Glomerular endothelial cell (primary cell): ENCODE measurements at places on chromosomes 7 and 10. TPM values are rescaled to one million over a fixed set of nuclear protein-coding genes. Genes with fewer than 3 reads are reported as not detected.

GRCh38 chr10:122112021-122112616 is 123.2 kb downstream of the TACC2 start:
- DNase-seq, result peak; percentile 33

GRCh38 chr7:157016352-157017041 is 6.0 kb upstream of the MNX1 start:
- no peak for DNase-seq

DNA sequence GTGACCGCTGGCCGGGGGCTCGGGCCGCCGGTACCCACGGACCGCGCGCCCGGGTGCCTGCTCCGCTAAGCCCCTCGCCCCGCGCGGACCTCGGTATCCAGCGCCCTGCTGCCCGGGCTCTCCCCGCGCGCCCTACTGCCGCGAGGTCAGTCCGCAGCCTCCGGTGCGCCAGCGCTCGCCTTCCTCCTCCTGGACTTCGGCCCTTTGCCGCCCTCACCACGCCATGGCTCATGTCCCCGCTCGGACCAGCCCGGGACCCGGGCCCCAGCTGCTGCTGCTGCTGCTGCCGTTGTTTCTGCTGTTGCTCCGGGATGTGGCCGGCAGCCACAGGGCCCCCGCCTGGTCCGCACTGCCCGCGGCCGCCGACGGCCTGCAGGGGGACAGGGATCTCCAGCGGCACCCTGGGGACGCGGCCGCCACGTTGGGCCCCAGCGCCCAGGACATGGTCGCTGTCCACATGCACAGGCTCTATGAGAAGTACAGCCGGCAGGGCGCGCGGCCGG is 483 bp downstream of the GDF10 start:
- no peak for DNase-seq

GRCh38 chr7:35519971-35520809 is 174.7 kb downstream of the HERPUD2 start:
- DNase-seq, result peak; percentile 33

GRCh38 chr10:83371696-83372490 is 767.4 kb upstream of the GHITM start:
- DNase-seq, result no peak

GRCh38 chr7:7208520-7208919 is 26.2 kb downstream of the C1GALT1 start:
- no peak for DNase-seq

DNA sequence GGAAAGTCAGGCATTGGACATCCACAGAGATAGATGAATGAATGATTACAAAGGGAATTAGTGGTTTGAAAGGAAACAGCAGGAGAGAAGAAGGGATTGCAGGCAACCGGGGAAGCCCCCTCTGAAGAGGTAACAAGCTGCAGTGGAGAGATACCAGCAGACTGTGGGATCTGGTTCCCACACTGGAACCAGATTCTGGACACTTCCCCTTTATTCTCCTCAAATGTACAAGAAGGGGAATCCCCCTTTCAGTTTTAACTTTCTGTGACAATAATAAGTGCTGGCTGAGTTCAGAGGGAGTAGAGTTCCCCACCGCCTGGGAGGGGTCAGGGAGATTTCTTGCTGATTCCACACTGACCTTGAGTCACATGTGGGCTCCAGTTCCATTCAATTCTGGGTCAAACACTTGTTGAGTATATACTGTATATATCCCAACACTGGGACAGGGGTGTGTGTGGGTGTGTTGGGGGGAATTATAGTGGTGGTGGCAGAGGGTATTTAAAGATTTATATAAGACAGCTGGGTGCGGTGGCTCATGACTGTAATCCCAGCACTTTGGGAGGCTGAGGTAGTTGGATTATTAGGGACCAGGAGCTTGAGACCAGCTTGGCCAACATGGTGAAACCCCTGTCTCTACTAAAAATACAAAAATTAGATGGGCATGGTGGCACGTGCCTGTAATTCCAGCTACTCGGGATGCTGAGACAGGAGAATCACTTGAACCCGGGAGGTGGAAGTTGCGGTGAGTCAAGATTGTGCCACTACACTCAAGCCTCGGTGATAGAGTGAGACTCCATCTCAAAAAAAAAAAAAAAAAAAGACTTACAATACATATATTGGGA is 16.5 kb upstream of the DDIT4 start:
- DNase-seq, result no peak

DNA sequence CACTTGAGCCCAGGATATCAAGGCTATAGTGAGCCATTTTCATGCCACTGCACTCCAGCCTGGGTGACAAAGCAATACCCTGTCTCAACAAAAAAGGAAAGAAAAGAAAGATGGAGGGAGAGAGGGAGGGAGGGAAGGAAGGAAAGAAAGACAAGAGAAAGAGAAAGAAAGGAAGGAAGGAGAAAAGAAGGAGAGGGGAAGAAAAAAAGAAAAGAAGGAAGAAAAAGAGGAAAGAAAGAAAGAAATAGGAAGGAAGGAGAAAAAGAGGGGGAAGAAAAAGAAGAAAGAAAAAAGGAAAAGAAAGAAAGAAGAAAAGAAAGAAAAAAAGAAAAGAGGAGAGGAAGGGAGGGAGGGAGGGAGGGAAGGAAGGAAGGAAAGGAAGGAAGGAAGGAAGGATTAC is 321.5 kb upstream of the CNTNAP2 start:
- DNase-seq, result no peak

- no peak for DNase-seq
Measured at GRCh38 chr10:70541736-70542564, 60.6 kb downstream of the PRF1 start.

DNA sequence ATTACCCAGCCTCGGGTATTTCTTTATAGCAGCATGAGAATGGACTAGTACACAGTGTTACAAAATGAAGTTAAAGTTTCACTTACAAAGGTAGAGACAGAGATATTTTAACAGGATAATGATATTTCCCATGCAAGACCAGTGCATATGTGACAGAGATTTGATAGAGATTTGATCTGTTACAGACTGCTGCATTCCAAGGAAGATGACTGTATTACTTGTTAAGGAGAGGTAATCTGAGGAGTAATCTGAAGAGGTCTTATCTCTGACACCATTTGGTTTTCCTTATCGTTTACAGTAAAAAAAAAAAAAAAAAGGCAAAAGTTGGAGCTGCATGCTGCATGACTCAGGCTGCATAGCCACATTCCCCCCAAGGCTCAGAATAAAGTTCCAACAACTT is 289.6 kb downstream of the POM121L12 start:
- DNase-seq, result peak; percentile 20

- no peak for DNase-seq
Measured at GRCh38 chr10:24897326-24897926, 55.0 kb downstream of the PRTFDC1 start.

- no peak for DNase-seq
Measured at GRCh38 chr7:55198634-55199392, 166.3 kb upstream of the LANCL2 start.

GRCh38 chr7:107213193-107213788 is 44.5 kb downstream of the HBP1 start:
- DNase-seq, result no peak

DNA sequence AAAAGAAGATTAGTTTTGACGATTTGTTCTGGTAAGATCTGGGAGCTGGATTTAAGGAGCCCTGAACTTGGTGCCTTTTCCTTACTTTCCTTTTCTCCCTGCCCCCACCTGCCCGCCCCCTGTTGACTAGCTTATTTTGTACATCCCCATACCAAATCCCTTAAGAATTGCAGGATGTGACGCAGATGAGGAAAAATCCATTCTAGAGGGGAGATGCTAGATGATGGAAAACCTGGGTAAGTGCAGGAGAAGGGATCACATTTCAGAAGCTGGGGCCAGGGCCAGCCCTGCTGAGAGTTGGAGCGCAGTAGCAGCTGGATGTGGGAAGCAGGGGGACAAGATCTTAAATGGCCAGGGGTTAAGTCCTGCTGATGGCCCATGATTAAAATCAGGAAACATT is 93.9 kb downstream of the CCDC3 start:
- DNase-seq, result no peak

Gene MAGI2
- 6.6 and 6.7 TPM in 2 replicates for total RNA-seq

Gene RBM20
- total RNA-seq, result 0.29 and 0.68 TPM in 2 replicates

Gene ITIH5
- 0.05 and 0.35 TPM in 2 replicates for total RNA-seq
